ENCODE measurements at places on chromosomes 5 and 9.
A peak's percentile ranks its signal among the peaks of the same experiment; 100 is the strongest.

- peak; percentile 39 for DNase-seq
These were observed 19.7 kb downstream of the TRIM14 start for GRCh38 chr9:98099346-98099745.

- DNase-seq = no peak
These were observed 56.5 kb upstream of the RAI14 start for GRCh38 chr5:34599471-34600117.

GRCh38 chr5:126514558-126515141 is 80.4 kb downstream of the ALDH7A1 start:
- DNase-seq = no peak

DNA sequence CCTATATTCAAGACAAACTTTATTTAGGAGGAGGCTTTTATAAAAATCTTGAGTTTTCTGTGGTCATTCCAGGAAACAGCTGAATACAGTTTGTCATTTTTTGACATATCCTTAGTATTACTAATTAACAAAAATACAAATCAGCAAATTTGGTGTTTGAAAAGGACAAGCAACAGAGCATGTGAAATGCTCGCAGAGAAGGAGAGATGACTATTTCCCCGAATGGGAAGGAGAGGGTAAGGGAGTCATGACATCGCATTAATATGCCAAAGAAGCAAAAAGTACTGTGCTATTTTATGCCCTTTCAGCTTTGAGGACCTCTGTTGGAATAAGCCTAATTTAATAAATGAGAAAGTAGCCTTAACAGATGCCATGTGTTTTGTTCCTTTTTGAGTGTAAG is 1.8 kb downstream of the SMIM15 start:
- DNase-seq = no peak

DNA sequence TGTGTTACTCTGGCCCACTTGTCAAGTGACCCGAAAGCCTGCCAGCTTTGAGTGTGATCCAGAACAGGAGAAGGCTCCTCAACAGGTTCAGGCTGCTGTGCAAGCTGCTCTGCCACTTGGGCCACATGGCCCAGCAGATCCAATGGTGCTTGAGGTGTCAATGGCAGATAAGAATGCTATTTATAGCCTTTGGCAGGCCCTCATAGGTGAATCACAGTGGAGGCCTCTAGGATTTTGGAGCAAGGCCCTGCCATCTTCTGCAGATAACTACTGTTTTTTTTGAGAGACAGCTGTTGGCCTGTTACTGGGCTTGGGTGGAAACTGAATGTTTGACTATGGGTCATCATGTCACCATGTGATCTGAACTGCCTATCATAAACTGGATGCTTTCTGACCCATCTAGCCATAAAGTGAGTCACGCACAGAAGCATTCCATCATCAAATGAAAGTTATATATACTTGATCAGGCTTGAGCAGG is 180.8 kb downstream of the CARTPT start:
- no peak for DNase-seq

DNA sequence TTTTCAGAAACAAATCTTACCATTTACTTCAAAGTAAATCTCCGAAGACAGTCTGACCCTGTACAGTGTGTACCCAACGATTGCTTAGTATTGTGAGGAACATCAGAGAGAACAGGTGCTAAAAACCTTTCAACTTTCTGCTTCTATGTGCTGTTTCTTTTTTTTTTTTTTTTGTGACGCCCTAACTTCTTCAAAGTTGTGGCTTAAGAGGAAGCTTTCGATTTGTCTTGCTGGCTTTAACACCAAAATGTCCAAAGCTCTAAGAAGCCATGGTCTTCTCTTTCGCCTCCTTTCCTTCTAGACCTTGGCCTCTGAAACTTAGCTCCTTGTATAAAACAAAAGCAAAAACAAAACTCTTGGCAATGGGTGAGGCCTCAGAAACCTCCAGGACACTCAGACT is 1.2 kb downstream of the TNFSF8 start:
- peak; percentile 67 for DNase-seq

DNA sequence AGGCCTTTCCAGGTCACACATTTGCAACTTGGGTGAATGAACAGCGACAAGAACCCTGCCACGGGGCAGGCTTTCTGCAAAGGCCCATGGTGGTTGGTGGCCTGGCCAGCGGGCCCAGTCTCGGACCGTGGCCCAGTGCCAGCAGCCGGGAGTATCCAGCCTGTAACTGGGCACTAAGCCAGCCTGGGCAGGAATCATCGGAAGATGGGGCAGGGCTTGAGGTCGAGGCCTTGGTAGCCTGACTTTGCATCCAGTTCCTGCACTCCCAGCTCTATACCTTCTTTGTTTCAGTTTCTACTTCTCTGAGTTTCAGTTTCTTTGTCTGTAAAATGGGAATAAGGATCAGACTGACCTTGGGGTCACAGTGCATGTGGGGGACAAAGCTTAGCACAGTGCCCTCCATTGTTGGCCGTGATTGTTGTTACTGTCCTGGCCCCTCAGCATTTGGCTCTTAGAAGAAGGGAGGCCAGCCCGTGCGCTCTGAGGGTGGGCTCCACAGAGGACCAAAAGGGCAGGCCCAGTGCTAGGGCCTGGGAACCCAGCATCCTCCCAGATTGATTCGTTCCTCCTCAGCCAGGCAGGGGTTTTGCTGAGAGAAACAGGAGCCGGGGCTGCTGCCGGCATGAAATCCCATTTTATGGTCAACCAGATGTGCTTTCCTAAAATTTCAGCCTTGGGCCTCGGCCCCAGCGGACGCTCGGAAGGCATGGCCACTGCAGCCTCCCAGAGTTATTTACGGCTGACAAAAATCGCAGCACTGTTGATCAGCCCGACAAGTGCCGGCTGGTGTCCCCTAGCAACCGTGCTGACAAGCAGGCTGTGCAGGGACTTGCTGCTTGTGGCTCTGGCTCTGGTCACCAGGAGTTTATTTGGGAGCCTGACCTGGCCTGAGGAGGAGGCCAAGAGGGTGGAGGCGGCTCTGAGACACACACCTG is 43.6 kb downstream of the JADE2 start:
- DNase-seq = no peak
